ENCODE measurements at places on chromosomes 11 and 22. TPM values are rescaled to one million over a fixed set of nuclear protein-coding genes. Genes with fewer than 3 reads are reported as not detected.

DNA sequence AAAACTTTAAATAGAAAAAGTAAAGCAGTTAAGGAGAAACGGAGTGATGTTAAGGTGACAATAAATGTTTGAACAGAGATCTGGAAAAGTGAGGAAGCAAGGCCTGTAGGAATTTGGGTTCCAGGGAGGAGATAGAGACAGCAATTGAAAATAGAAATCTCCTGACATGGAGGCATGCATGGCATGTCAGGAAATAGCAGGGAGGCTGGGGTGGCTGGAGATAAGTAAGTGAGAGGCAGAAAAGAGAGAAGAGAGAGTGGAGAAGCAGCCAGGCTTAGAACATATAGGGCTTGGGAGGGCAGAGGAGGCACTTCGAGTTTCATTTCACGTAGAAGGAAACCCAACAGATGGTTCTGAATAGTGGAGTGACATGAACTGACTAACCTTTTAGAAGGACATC is 185.5 kb downstream of the LRRC4C start:
- no peak for DNase-seq

GRCh38 chr22:21014202-21014725 is 701 bp upstream of the P2RX6 start:
- peak; percentile 94 for DNase-seq

DNA sequence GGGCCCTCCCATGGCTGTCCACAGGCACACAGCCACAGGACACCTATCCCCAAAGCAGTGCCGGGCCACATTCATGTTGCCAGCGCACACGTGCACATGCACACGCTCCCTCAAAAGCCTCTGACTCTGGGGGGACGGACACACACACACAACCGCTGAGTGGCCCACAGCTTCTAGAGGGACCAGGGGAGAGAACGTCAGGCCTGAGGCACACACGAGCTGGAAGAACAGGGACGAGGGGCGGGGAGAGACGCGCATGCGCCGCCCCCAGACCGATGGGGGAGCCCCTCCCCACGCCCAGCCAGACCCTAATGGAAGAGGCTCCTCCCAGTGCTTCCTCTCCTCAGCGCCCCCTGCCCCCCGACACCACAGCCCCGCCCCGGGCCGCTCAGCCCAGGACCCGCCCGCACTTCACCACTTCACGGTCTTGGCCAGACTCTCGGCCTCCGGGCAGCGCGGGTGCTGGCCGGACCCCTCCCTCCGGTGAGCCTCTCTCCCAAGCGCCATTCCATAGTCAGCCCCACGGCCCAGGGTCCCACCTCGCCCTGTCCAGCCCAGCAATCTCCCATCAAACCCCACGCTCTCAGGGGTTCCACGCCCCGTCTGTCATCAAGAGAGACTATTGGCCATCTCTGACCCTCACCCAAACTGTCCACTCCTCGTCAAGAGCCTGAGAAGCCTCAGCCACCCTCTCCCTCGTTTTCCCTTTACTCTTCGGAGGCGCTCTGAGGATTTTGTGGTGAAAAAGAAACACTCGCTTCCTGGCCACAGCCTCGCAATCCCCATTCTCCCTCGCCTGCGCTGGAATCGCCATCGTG is 11.7 kb downstream of the NRXN2 start:
- no peak for DNase-seq

DNA sequence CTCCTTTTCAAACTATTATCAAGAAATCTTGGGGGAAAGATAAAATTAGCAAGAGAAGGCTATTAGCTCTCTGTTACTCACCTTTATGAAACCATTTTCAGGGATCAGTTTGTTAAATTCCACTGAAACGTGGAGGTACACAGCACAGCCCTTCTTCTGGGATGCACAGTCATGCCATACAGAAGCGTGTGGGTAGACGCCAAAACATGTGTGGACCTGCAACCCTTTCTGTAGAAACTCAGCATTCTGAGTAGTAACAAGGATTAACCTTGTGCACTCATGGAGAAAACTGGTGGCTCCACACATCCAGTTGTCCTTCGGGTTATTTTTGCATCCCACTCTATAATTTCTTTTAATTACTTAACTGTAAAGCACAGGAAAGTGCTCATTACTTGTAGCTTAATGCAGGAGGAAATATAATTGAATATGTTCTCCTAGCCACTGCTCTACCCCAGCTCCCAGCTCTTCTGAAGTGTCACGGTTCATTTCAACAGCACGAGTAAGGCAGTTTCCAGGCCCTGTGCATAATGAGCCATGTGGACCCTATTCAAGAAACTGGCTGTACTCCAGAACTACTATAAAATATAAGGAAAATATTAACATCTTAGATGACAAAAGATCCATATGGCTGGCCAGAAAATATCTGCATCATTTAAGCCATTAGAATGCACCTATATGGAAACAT is 26.1 kb downstream of the BDNF start:
- no peak for DNase-seq

GRCh38 chr11:64023712-64024710 is 11.7 kb upstream of the FLRT1 start:
- DNase-seq = no peak

DNA sequence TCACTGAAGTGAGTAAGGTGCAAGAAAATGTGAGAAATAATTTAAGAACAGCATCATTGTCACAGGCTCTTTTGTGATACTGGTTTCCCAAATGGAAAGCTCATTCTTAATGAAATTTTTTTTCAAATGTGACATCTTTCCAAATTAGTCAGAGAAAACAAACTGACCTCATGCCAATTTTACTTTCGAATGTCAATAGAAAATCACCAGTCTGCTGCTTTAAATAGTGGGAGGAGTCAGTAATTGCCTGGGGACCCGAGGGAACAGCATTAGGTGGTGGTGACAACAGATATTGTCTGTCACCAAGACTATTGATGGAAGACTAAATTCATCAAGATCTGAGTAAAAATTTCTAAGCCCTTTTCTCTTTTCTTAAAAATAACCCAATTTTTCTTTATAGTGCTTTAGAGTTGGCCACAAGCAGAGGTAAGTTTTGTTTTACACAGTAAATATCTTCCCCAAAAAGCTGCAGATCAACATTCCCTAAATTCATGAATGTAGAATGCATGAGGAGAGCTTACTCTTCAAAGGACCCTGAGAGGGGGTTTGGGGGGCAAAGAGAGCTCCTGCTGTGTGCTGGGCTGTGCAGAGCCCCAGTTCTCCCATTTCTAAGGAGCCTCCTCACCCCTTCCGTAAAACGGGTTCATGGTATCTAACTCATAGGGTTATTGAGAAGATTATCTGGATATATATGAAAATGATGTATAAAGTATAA is 95.1 kb downstream of the PIWIL4 start:
- DNase-seq = no peak

- DNase-seq = peak; percentile 37
Measured at GRCh38 chr22:47189056-47189916, 426.8 kb downstream of the TBC1D22A start.

GRCh38 chr11:26227883-26228502 is 103.9 kb upstream of the ANO3 start:
- DNase-seq = no peak

DNA sequence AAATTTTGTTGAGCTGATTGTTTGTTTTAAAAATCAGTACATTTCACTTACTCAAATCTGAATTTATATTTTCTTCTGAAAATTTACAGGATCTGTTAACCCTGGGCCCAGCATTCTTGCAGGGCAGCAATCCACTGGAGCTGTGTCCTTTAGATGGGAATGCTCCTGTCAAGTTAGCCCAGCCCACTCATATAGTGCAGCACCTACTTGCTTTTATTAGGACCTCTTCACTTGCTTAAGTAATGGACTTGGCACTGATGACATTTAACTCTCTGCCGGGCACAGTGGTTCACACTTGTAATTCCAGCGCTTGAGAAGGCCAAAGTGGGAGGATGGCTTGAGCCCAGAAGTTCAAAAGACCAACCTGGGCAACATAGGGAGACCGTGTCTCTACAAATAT is 89.6 kb downstream of the HSD17B12 start:
- DNase-seq = no peak

Gene SYT12
- not detected for total RNA-seq

Gene GAS2
- 3.3 TPM for total RNA-seq

Gene KDM4D
- 0.33 TPM for total RNA-seq

Gene CST6
- not detected for total RNA-seq

All from sigmoid colon (tissue), 7 donors.